ENCODE measurements at places on chromosomes 4 and X. TPM values are rescaled to one million over a fixed set of nuclear protein-coding genes. Genes with fewer than 3 reads are reported as not detected.

CENPU gene
- total RNA-seq, result 74.7 TPM

FAM47E gene
- not detected for total RNA-seq

DNA sequence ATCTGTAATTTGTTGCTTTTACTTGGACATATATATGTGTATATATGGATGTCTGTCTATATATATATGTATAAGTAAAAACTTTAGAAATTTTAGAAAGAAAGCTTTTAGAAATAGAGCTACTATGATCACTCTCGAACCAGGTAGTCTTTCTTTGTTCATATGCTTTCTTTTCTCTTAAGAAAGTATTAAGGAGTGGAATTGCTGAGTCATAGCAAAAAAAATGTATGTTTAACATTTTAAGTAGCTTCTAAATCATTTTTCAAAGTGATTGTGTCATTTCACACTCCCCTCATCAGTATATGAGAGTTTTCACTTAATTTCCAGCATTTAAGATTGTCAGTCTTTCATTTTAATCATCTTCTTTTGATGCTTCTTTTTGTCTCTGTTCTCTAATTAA is 447.9 kb upstream of the TECRL start:
- no peaks in the 10 kb centered on the region for H3K27me3 ChIP-seq
- no peak overlapping the region for H3K4me3 ChIP-seq
- no peak for DNase-seq
- H3K27ac ChIP-seq, result no peak overlapping the region

DNA sequence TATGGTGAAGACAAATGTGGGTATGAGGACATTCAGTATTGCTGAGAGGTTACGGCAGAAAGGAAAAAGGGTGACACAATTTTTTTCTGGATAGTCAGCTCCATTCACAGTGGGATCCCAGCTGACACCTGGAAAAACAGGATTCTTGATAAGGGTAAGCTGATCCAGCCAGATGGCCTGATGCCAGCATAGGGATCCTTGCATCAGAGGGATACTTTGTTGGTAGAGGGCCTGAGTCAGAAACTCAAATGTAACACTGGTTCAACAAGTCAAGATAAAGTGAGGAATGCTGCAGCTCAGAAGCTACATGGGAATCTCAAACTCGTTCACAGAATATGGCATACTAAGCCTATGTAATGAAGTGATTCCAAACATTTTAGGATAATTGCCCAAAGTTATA is 726.7 kb downstream of the C4orf33 start:
- H3K4me3 ChIP-seq, result no peak overlapping the region
- H3K36me3 ChIP-seq, result no peaks in the 10 kb centered on the region
- H3K27ac ChIP-seq, result no peak overlapping the region
- H3K4me1 ChIP-seq, result no peaks in the 10 kb centered on the region
- no peak for DNase-seq
- H3K27me3 ChIP-seq, result no peaks in the 10 kb centered on the region

GRCh38 chrX:154596290-154596929 is 11.5 kb downstream of the CTAG1A start:
- DNase-seq, result peak; percentile 43
- peaks cover 5% of the 10 kb centered on the region for H3K27me3 ChIP-seq
- no peak overlapping the region for H3K27ac ChIP-seq

RNF150 gene
- 0.05 TPM for total RNA-seq

- no peak overlapping the region for H3K27ac ChIP-seq
- H3K4me1 ChIP-seq, result no peaks in the 10 kb centered on the region
- no peak overlapping the region for H3K4me3 ChIP-seq
- no peak for DNase-seq
These were observed 325.0 kb downstream of the RAB28 start for GRCh38 chr4:13159041-13159620.

DNA sequence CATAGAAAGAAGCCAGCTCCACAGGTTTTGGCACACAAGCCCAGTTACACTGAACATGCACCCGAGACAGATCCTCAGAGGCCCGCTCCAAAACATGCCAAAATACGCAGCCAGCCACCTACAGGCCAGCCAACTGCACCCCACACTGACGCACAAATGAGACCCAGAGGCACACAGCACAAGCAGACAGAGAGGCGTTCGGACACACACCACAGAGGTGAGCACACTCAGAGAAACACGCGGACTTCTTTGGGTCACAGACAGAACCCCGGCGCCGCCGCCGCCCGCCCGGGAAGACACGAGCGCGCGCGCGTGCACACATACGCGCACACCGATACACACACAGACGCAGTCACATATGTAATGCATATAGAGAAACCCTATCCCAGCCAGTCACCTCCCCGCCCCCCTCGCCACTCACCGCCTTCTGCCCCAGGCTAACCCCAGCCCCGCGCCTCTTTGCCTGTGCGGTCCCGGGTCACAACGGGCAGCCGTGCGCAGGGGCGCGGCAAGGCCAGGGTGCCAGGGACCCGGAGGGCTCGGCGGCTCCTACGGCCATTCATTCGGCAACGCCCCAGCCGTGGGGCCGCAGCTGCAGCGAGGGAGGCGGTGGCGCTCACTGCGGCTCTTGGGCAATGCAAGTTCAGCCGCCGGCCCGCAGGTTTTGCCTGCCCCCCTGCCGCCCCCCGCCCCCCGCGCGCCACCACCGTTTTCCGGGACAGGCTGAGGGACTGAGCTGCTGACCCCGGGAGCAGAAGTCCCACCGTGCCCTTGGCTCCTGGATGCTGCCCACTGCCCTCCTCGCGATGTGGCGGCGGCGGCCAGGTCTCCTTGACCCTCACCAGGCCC is 553 bp downstream of the SEPTIN6 start:
- DNase-seq, result peak; percentile 73
- no peaks in the 10 kb centered on the region for H3K27me3 ChIP-seq

DNA sequence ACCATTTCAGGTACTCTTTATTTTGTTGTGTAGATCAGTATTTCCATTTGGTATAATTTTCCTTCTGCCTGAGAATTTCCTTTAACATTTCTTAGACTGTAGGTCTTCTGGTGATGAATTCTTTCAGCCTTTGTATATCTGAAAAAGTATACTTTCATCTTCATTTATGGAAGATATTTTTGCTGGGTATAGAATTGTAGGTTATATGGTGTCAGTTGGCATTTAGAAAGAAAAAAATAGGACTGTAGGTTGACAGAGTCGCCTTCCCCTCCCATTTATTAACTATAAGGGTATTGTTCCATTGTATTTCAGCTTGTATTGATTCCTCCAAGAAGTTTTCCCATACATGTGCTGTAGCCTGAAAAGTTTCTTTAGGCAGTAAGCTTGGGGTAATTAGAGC is 71.9 kb downstream of the KDM6A start:
- peaks cover 16% of the 10 kb centered on the region for H3K36me3 ChIP-seq
- no peaks in the 10 kb centered on the region for H3K27me3 ChIP-seq
- no peak overlapping the region for H3K4me3 ChIP-seq
- no peak overlapping the region for H3K27ac ChIP-seq

GRCh38 chrX:101551380-101551767 is 1.0 kb downstream of the ARMCX1 start:
- no peak for DNase-seq
- H3K36me3 ChIP-seq, result no peaks in the 10 kb centered on the region
- H3K4me3 ChIP-seq, result no peak overlapping the region
- H3K4me1 ChIP-seq, result peaks cover 7% of the 10 kb centered on the region
- peaks cover 12% of the 10 kb centered on the region for H3K27me3 ChIP-seq

GRCh38 chr4:42574870-42575430 is 82.0 kb downstream of the ATP8A1 start:
- H3K4me3 ChIP-seq, result no peak overlapping the region
- no peak for DNase-seq
- no peaks in the 10 kb centered on the region for H3K27me3 ChIP-seq
- no peak overlapping the region for H3K27ac ChIP-seq
- H3K36me3 ChIP-seq, result peaks cover 23% of the 10 kb centered on the region
- H3K4me1 ChIP-seq, result peaks cover 5% of the 10 kb centered on the region

- H3K27ac ChIP-seq, result peak overlapping the region; percentile 95
- DNase-seq, result peak; percentile 44
- H3K36me3 ChIP-seq, result peaks cover 82% of the 10 kb centered on the region
- peaks cover 99% of the 10 kb centered on the region for H3K4me1 ChIP-seq
These were observed 19.6 kb downstream of the WDR1 start for GRCh38 chr4:10096978-10097335.

NEXMIF gene
- 0.05 TPM for total RNA-seq

DNA sequence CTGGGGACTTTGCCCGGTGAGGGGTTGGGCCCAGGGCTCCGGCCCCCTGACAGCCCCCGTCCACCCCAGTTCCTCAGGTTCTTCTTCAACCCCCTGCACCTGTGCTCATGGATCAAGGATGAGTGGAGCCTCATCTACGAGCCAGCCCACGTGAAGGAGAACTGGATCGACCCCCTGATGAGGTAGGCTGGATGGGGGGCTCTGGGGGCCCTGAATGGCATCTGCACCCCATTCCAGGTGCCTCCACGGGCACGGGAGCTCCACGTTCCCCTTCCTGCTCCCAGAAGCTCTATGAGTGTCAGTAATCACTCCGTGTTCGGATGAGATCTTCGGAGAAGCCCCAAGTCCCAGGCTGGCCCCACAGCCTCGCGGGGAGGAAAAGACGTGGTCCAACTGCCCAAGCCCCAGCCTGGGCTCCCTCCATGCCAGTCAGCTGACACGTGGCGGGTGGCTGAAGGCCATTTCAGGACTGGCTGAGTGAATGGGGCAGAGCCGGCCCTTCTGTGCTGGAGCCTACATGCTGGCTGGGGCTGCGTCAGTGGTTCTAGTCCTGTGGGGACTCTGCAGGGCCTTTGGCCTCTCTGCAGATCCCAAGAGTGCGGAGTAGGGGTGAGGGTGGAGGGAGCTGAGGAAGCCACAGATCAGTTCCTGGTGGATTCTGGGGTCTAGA is 24.4 kb downstream of the CFAP99 start:
- H3K27ac ChIP-seq, result no peak overlapping the region
- no peak for DNase-seq
- no peaks in the 10 kb centered on the region for H3K27me3 ChIP-seq
- no peak overlapping the region for H3K4me3 ChIP-seq

DNA sequence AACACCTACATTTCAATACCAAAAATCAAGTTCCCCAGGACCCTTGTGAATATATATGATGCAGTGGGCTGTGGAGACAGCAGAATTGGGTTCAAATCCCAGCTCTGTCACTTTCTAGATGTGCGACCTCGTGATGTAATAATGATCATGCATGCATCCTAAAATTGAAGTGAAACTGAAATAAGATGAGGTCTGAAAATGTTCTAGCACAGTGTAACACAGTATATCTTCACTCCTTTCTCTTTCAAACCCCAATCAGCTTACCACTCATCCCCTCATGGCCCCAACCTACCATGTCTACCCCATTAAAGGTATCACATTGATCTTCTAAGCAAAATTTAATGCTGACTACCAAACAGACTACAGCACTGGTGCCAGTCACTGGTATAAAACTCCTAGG is 69.9 kb upstream of the BRS3 start:
- no peaks in the 10 kb centered on the region for H3K4me1 ChIP-seq
- H3K36me3 ChIP-seq, result no peaks in the 10 kb centered on the region
- no peaks in the 10 kb centered on the region for H3K27me3 ChIP-seq

DNA sequence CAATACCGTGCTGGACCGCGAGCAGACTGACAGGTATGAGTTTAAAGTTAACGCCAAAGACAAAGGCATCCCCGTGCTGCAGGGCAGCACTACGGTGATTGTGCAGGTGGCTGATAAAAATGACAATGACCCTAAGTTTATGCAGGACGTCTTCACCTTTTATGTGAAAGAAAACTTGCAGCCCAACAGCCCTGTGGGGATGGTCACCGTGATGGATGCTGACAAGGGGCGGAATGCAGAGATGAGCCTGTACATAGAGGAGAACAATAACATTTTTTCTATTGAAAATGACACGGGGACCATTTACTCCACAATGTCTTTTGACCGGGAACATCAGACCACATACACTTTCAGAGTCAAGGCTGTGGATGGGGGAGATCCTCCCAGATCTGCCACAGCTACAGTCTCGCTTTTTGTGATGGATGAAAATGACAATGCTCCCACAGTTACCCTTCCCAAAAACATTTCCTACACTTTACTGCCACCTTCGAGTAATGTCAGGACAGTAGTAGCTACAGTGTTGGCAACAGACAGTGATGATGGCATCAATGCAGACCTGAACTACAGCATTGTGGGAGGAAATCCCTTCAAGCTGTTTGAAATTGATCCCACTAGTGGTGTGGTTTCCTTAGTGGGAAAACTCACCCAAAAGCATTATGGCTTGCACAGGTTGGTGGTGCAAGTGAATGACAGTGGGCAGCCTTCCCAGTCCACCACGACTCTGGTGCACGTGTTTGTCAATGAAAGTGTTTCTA is 3.2 kb downstream of the PCDH7 start:
- peaks cover 3% of the 10 kb centered on the region for H3K36me3 ChIP-seq
- H3K4me3 ChIP-seq, result no peak overlapping the region
- H3K4me1 ChIP-seq, result peaks cover 13% of the 10 kb centered on the region
- DNase-seq, result no peak
- H3K27me3 ChIP-seq, result peaks cover 50% of the 10 kb centered on the region

DNA sequence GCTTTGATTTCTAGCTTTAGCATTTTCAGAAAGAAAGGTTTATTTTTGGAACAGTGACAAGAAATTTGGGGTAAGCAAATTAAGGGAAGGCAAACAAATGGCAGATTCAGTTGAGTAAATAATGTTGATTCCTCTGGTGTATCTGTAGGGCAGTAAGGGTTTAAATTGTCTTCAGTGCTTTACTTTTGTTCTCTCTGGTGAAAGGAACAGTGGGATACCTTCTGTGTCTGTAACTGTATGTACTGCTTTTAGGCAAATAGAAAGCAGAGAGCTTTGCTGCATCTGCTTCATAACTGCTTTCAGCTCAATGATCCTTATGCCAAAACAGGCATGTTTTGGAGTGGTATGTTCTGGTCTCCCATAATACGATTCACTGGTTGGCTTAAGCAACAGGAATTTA is 932.1 kb upstream of the SLIT2 start:
- no peaks in the 10 kb centered on the region for H3K4me1 ChIP-seq
- H3K27ac ChIP-seq, result no peak overlapping the region
- no peaks in the 10 kb centered on the region for H3K27me3 ChIP-seq
- H3K4me3 ChIP-seq, result no peak overlapping the region
- no peaks in the 10 kb centered on the region for H3K36me3 ChIP-seq

DNA sequence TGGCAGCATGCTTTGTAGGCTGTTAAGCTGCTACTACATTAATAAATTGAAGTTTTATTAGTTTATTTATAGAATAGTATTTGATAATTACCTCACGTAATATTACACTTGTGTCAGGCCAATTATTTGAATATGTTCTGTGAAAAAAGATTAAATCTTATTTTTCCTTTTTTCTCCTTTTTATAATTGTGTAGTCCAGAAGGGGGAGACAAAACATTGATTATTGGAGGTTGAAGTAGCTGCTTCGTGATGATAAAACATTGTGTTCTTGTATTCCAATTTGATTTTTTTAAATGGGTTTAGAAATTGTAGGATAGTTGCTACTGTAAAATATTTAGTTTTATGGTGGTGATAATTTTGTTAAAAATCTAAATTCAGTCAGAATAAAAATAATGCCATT is 85.7 kb downstream of the DIAPH2 start:
- no peaks in the 10 kb centered on the region for H3K27me3 ChIP-seq
- DNase-seq, result no peak
- H3K4me3 ChIP-seq, result no peak overlapping the region
- no peaks in the 10 kb centered on the region for H3K4me1 ChIP-seq
- no peak overlapping the region for H3K27ac ChIP-seq
- H3K36me3 ChIP-seq, result peaks cover 1% of the 10 kb centered on the region

GRCh38 chrX:112120721-112121120 is 38.1 kb upstream of the TRPC5 start:
- no peaks in the 10 kb centered on the region for H3K27me3 ChIP-seq
- no peak overlapping the region for H3K4me3 ChIP-seq
- no peak for DNase-seq

Measured in activated CD8-positive, alpha-beta memory T cell treated with anti-CD3 and anti-CD28 coated beads, Interleukin-2, amount 10 ng/mL, durations not matched to agents 7 days and 5 days (primary cell).